ENCODE measurements at places on chromosomes 16 and 17. TPM values are rescaled to one million over a fixed set of nuclear protein-coding genes. Genes with fewer than 3 reads are reported as not detected.

DNA sequence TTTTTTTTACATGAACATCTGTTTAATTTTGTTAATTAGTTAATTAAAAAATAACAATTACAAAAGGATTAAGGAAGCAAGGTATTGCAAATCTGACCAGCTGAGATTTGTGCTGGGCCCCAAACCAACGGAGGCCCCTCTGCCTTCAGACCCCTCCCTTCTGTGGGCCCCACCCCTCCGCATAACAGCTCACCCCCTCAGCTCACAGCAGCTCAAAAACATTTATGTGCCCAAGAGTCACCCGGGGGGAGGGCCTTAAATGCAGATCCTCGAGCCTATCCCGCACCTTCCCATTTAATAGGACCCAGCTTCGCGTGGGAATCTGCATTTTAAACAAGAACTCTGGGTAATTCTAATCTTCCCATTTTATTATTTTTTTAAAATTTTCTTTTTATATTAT lies 75.0 kb downstream of the MGAT5B start:
- no peak for ATAC-seq

DNA sequence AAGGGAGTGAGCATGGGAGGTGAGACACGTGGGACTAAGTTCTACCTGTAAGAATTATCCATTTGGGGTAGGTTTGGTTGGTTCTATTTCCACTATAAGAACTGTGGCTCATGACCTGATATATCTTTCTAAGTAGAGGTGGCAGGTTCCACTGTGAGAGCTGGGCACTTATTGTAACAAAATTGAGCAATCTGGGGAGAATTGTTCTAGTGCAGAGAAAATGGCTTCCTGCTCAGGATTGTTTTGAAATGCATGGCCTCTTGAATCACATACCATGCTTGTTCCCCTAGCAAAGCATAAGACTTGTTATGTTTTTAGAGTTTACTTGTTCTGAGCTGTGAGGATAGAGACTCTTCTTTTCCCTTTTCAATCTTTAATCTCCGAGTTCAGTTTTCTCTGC lies 125.9 kb downstream of the MAP2K6 start:
- ATAC-seq: no peak

The TSPOAP1 gene
- total RNA-seq: 2.6 TPM

DNA sequence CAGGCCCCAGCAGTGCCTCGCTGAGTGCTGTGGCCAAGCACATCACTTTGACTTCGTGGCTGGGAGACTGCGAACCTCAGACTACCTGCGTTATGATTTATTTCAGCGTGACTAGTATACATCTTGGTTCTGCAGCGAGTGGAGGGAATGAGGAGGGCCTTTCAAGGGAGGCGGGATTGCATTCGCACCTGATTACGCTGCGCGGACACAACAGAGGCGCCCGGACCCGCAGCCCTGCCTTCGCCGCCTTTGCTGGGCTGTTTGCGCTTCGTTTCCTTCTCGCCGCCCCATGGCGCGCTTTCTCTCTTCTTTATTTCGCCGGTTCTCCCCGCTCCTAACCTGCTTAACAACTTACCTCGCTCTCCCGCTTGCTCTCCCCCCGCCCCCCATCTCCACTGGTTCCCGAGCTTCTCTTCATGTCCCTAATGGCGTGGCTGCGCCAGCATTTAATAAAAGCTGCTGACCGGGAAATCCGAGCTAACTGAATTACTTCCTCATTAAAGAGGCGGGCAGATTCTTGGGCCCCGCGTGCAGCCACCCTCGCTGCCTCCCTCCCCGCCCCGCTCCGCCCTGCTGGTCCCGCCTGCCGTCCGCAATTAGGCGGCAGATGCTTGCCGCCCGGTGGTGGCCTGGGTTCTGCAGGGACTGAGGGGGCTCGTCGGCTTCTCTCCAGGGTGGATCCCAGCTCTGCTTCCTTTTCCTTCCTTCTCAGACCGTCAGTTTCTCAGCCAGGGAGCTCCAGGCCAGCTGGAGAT lies 257.6 kb upstream of the SDK2 start:
- peak; percentile 71 for ATAC-seq

- ATAC-seq: no peak
These were observed 216.1 kb downstream of the ABCC12 start for GRCh38 chr16:47939680-47940079.

DNA sequence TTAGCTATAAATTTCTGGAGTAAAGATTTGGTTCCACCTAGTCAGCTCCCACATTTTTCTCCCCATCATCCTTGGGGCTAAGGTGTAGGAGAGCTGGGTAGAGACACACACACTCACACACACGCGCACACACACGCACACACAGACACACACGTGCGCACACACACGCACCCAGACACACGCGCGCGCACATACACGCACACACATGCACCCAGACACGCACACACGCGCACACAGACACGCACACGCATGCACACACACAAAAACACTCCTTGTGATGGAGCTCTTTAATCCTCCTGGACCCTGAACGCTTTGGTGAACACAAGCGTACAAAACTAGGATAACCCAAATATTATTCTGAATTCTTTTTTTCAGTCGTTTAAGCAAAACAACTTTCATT lies 253.6 kb downstream of the C16orf95 start:
- ATAC-seq: peak; percentile 13

DNA sequence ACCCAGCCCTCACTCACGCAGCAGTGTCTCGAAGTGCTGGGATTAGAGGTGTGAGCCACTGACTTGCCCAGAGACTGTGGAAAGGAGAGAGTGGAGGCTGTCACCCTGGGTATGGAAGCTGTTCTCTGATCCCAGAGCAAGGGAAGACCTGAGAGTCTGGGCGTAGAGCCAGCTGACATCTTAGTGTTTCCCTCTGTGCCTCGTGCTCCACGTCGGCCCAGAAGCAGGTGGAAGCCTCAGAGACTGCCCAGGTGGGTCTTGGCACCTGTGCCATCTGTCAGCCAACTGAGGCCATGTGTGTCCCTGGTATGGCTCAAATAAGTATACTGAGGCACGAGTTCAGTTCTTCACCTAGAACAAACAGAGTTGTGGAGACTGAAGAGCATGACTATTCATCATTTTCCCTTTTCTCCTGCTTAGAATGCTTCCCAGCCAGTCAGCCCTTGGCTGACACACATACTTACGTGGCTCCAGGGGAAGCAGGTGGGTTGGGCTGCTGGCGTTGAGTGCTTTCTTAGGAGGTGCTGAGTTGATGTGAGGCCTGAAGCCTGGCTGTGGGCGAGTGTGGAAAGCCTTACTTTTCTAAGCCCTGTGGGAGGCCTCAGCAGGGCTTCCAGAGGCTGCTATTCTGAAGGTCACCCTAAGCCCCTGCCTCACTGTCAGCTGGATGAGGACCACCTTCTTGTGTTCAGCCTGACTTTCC lies 8.1 kb downstream of the CTRL start:
- ATAC-seq: no peak

DNA sequence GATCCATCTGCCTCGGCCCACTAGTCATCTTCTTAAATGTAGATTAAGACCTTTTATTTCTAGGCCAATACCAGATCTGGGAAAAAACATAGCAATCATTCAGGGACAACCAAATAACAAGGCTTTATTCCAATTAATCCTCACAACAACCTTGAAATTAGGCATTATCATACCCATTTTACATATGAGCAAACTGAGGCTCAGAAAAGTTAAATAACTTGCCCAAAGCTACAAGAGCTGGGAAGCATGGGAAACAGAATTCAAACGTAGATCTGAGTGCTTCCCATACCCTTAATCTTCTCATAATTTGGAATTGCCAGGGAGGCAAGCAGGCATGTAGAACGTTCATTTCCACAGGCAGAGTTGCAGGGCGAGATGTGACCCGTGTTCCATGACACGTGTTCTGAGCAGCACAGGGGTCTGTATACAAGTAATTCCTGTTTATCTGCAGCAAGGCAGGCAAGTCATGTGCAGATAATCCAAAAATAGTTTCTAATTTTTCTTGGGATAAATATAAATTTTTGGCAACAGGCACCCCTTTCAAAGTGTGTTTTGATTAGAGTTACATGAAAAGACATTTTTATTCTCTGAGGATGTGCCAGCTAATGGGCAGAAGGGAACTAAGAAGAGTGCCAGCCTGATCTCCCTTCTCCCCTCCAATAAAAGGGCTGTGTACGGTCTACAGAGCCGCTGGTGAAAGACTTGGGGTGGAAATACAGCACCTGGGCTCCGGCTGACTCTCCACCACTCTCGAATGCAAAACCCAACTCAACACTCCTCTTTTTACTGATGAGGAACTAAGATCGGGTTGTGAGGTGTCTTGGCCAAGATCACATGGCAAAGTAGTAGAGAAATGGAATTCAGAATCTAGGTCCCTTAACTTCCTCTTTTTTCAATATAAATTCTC lies 27.7 kb upstream of the MYOCD start:
- ATAC-seq: no peak

- no peak for ATAC-seq
These were observed 241.3 kb upstream of the ZFHX3 start for GRCh38 chr16:73289232-73289631.

DNA sequence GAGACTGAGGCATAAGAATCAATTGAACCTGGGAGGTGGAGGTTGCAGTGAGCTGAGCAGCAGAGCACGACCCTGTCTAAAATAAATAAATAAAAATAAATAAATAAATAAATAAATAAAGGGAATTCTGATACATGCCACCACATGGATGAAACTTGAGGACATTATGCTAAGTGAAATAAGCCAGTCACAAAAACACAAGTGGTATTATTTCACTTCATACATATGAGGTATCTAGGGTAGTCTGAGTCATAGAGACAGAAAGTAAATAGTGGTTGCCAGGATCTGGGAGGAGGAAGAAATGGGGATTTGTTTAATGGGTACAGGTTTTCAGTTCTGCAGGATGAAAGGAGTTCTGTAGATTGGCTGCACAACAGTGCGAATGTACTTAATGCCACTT lies 16.3 kb downstream of the PIPOX start:
- ATAC-seq: peak; percentile 49

The NPTX1 gene
- total RNA-seq: not detected

- ATAC-seq: no peak
These were observed 2.1 kb downstream of the CMTM2 start for GRCh38 chr16:66581246-66581952.

DNA sequence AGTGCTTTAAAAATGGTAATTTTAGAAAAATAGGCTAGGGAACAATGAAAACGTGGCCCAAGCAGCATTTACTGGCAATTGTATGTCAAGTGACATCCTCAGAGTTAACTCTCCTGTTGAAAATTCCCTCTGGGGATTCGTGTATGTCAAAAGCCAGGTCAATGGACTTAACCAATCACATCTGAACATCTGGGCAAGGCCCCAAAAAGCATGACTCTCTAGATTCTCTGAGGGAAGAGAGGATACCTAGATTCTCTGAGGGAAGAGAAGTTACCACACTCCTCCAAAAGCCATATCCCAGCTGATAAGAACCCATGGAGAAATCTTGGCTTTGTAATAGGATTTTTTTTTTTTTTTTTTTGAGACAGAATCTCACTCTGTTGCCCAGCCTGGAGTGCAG lies 23.5 kb downstream of the NFE2L1 start:
- ATAC-seq: no peak

GRCh38 chr17:77901481-77901880 lies 57.0 kb upstream of the TNRC6C start:
- ATAC-seq: no peak

- ATAC-seq: no peak
These were observed 8.2 kb downstream of the NPTX1 start for GRCh38 chr17:80468242-80468641.

GRCh38 chr16:56862776-56863175 lies 2.2 kb upstream of the SLC12A3 start:
- ATAC-seq: no peak

The NOD2 gene
- 15.4 TPM for total RNA-seq

GRCh38 chr16:88948781-88949490 lies 28.1 kb downstream of the CBFA2T3 start:
- ATAC-seq: no peak

The FSCN2 gene
- 0.76 TPM for total RNA-seq

The KRTAP17-1 gene
- total RNA-seq: not detected

The DOC2B gene
- total RNA-seq: 32.5 TPM

The MRM3 gene
- total RNA-seq: 12.6 TPM

DNA sequence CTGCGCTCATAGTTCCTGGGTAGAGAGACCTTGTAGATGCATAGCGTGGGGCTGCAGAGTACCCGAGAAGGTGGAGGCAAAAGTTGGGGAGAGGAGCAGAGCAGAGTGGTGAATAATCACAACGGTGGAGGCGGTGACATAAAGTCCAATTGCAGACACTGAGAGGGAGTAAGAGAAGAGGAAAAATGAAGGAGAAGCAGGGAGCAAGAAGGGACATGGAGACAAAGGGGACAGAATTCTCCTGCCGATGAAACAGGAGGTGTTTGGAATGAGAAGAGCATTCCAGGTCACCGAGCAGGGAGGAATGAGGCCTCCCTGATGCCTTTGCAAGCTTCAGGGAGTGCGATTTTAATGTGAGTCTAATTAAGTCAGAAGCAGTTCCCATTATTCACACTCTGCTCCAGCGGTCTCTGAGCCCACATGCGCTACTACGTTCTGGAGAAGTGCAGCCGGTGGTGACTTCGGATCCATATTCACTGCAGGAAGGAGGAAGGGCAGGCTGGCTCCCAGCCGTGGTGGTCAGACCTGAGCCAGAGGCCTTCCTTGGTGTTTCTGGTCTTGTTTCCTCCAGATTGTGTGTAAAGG lies 108.0 kb upstream of the DNAH9 start:
- no peak for ATAC-seq

Data from esophagus mucosa (tissue), 1 donor.